ENCODE measurements at places on chromosomes 13 and 19.
A peak's percentile ranks its signal among the peaks of the same experiment; 100 is the strongest.

- no peak for DNase-seq
Observed at GRCh38 chr13:27161980-27162379, 9.6 kb downstream of the USP12 start.

- DNase-seq = no peak
Observed at GRCh38 chr13:91934354-91934753, 535.9 kb downstream of the GPC5 start.

- peak; percentile 30 for DNase-seq
Observed at GRCh38 chr19:39937094-39937720, 2.8 kb upstream of the FCGBP start.

DNA sequence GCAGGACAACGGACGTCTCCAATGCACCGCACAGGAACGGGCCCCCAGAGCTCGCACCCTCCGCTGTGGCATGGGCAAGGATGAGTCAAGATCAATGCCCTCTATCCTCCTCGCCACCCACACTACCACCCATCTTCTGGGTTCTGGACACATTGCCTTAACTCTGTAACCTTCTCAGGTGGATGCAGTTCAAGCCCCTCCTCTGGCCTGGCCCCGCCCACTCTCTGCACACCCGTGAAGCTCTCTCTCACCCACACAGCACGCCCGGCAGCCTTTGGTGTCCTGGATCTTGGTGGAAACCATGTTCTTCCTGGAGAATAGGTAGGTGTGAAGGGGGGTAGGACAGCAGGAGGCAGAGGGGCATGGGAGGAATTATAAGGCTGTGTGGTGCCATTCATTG lies 20.7 kb downstream of the MAP4K1 start:
- no peak for DNase-seq

DNA sequence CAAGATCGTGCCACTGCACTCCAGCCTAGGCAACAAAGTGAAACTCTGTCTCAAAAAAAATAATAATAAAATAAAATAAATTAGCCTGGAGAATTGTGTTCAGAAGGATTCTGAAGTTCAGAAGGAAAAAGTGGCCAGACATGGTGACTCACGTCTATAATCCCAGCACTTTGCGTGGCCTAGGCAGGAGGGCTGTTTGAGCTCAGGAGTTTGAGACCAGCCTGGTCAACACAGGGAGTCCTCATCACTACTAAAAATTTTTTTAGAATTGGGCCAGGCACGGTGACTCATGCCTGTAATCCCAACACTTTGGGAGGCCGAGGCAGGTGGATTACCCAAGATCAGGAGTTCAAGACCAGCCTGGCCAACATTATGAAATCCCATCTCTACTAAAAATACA lies 6.0 kb downstream of the RDH8 start:
- DNase-seq = no peak

- DNase-seq = no peak
Observed at GRCh38 chr19:44973982-44974735, 19.0 kb downstream of the CLPTM1 start.

GRCh38 chr13:98171900-98172589 lies 5.0 kb downstream of the RNF113B start:
- no peak for DNase-seq

DNA sequence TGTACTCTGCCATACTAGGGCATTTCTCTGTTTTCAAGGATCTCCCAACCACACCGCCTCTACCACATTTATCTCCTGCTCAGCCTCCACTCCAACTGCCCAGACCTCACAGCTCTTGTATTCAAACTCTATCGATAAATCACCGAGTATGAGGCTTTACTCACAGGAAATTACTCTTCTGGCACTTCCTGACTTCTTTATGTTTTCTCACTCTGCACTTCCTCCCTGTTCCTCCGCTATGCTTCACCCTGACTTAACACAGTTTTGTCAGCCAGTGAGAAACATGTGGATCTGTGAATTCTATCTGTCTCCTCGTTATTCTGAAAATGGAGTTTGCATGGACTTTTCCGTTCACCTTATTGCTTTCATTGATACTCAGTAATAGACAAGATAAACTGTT lies 2.6 kb upstream of the CARD8 start:
- DNase-seq = no peak

GRCh38 chr19:30165228-30165813 lies 206.9 kb upstream of the ZNF536 start:
- no peak for DNase-seq

DNA sequence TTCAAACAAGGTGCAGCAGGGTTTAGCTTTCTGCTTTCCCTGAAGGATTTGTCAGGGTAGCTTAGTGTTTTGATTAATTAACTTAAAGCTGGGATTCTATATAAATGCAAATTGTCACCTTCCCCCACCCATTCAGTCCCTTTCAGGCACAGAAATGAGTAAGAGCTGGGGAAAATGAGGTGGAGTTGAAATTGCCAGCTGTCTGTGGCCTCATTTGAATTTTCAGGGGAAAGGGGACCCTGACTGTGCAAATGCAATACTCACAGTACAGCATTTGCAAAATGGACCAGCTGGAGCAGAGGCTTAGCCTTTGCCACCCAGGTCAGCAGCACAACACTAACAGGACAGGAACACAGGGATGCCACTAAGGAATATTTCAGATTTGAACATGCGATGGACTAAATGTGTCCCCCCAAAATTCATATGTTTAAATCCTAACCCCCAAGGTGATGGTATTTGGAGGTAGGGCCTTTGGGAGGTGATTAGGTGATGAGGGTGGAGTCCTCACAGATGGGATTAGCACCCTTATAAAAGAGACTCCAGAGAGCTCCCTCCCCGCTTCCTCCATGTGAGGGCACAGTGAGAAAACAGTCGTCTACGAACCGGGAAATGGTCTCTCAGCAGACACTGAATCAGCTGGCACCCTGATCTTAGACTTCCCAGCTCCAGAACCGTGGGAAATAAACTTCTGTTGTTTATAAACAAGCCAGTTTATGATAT lies 59.5 kb upstream of the CYSLTR2 start:
- no peak for DNase-seq

Data from activated CD4-positive, CD25-positive, alpha-beta regulatory T cell treated with anti-CD3 and anti-CD28 coated beads, Interleukin-2, amount 50 U/mL, for 72 hours (primary cell).